ENCODE measurements at places on chromosomes 4 and X. TPM values are rescaled to one million over a fixed set of nuclear protein-coding genes. Genes with fewer than 3 reads are reported as not detected.
A peak's percentile ranks its signal among the peaks of the same experiment; 100 is the strongest.

- no peak for ATAC-seq
These were observed 31.2 kb downstream of the ATG4A start for GRCh38 chrX:108122748-108123147.

DNA sequence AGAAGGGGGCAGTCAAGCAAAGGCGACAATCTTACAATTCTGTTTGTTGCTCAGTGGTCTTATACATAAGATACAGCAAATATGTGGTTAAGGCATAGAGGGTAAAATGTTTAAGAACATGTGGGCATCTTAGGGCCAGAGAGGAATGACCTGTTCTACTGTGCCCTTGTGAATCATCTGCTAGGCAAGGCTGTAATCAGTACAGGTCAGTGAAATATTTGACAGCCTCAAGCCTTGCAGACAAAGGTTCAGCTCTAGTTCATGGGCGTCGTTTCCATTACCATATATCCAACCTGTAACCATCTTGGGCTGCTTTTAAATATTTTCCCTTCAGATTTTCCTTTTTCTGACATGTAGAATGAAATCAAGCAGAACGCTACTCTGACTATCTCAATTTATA lies 37.3 kb downstream of the AGA start:
- no peak for ATAC-seq

DNA sequence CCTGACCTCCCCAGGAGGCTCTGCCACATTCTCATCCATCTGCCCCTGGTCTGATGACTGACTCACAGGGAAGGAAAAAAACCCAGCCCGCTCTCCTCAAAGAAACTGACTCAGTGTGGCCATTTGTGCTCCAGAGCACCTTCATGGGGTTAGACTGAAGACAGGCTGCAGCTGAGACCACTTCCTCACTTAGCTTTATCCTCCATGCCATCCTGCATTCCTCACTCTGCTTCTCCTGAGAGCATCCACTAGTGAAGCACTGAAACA lies 35.9 kb upstream of the HPSE start:
- no peak for ATAC-seq

GRCh38 chrX:86805241-86805640 lies 657.0 kb downstream of the DACH2 start:
- ATAC-seq: no peak

- no peak for ATAC-seq
These were observed 26.0 kb downstream of the BEND2 start for GRCh38 chrX:18194688-18195087.

GRCh38 chr4:80873571-80873970 lies 156.9 kb upstream of the BMP3 start:
- ATAC-seq: peak; percentile 42

GLRA2 gene
- total RNA-seq: not detected

DDX53 gene
- total RNA-seq: not detected

SLIT2 gene
- total RNA-seq: 121 TPM

CPE gene
- total RNA-seq: 148 TPM

AWAT2 gene
- total RNA-seq: not detected

ARHGAP4 gene
- 2.3 TPM for total RNA-seq

DNA sequence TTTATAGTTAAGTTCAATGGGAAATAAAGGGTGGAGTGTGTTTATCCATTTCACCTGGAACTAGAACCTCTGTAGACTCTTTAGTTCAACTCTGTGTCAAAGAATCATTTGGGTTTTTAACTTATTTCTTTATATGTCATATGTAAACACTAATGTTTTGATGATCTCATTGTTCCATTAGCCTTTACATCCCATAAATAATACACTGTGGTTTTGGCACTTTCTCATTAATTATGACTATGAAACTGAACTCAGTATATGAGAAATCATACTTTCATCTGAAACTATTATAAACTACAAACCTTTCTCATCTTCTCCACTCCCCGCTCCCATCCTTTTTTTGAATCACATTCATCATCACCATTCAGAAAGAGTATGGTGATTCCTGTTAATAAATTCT lies 31.0 kb downstream of the F8 start:
- ATAC-seq: no peak

CPXCR1 gene
- not detected for total RNA-seq

DNA sequence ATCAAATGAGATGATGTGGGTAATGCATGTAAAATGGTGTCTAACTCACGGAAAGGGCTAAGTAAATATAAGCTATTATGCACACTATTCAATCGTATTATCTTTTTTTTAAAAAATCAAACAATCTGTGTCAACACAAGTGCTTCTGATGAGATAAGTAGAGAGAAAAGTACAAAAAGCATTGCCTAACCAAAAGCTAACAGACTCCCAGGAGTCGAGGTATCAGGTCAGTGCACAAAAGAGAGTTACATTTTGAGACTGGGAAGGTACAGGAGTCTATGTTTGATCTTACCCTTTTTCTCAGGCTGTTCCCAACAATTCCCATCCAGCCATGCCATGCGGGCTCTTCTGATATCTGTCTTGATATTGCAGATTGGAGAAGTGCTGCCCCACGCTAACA lies 203.3 kb upstream of the ZIC3 start:
- no peak for ATAC-seq

DNA sequence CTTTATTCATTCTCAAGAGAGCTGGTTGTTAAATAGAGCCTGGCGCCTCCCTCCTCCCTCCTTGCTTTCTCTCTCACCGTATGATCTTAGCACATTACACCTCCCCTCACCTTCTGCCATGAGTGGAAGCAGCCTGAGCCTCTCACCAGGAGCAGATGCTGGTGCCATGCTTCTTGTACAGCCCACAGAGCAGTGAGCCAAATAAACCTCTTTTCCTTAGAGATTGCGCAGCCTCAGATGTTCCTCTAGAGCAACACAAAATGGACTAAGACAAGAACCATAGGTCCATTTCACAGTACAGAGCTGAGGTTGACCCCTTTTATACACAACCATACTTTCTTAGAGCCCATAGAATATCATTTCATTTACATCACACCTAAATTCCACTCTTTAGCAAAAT lies 10.1 kb upstream of the TMEM144 start:
- ATAC-seq: no peak

PABPC1L2A gene
- total RNA-seq: not detected

Measured in motor neuron (in vitro differentiated cells).